Hepatic stellate cell (primary cell): ENCODE measurements at places on chromosomes 5 and 9.

- DNase-seq = no peak
These were observed 1809.2 kb upstream of the ACO1 start for GRCh38 chr9:30575218-30575617.

DNA sequence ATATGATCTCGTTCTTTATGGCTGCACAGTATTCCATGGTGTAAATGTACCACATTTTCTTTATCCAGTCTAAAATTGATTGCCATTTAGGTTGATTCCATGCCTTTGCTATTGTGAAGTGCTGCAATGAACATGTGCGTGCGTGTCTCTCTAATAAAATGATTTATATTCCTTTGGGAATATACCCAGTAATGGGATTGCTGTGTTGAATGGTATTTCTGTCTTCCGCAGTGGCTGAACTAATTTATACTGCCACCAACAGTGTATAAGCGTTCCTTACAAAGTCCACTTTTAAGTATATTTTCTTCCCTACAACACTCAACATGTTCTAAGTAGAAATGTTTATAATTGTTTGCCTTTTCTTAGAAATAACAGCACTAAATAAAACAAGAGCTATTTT lies 521.9 kb downstream of the DTWD2 start:
- no peak for DNase-seq

GRCh38 chr5:120735076-120735475 lies 271.0 kb downstream of the PRR16 start:
- no peak for DNase-seq

GRCh38 chr5:170791325-170791954 lies 7.9 kb downstream of the GABRP start:
- peak; percentile 40 for DNase-seq

GRCh38 chr5:107232293-107232692 lies 438.4 kb downstream of the EFNA5 start:
- DNase-seq = no peak

DNA sequence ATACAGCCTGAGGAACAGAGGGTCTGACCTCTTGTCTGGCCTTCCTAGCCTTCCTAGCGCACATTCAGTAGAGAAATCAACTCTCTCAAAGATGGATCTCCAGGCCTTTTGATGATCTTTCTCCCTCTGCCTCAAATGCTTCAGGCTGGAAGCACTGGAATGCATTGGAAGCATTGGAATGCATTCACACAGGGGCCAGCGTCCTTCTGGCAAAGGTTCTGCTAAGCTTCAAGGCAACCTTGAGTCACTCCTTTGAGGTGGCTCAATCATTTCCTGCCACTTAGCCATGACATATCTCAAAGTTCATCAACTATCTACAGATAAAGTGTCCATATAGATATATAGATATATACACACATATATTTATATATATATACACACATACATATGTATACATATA lies 42.9 kb downstream of the OR2K2 start:
- peak; percentile 67 for DNase-seq

- DNase-seq = no peak
These were observed at the start of gene NREP for GRCh38 chr5:111756581-111757354. TSS of gene NREP (minus strand) at chr5:111757194. CDS start at chr5:111755772, 1,422 bp downstream.
